T-helper 1 cell (primary cell): ENCODE measurements at places on chromosomes 12 and 14.

GRCh38 chr12:112191840-112192321 is 66.5 kb downstream of the TRAFD1 start:
- DNase-seq: no peak

DNA sequence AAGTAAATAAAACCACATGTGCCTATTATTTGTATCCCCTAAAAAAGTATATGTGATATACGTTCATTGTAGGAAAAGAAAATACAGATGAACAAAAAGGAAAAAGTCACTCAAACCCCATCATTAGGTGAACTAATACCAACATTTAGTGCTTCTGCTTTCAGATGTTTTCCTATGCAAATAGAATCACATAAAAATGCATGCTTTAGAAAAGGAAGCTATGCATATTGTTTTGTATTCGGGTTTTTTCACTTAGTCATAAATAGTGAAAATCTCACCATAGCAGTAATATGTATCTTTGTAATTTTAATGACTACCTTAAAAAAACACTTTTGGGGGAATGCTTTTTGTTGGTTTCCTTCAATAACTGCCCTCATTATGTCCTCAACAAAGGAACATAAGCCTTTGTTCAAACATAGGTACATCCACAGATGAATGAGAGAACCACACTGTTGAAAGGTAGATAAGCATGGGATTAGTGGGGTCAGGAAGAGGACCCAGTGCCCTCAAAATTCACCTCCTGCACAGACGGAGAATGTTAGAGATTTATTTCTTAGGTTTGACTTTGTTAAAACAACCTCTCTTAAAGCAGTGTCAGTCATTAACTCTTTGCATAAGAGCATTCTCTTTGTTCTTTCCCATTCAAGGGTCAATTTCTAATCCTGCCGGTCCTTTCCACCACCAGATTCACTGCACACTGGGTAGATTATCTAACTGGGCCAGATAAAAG is 6.5 kb downstream of the AMDHD1 start:
- no peak for DNase-seq

GRCh38 chr12:124392667-124393413 is 97.9 kb downstream of the RFLNA start:
- DNase-seq: no peak

GRCh38 chr14:60222820-60223219 is 26.2 kb upstream of the PPM1A start:
- DNase-seq: no peak

DNA sequence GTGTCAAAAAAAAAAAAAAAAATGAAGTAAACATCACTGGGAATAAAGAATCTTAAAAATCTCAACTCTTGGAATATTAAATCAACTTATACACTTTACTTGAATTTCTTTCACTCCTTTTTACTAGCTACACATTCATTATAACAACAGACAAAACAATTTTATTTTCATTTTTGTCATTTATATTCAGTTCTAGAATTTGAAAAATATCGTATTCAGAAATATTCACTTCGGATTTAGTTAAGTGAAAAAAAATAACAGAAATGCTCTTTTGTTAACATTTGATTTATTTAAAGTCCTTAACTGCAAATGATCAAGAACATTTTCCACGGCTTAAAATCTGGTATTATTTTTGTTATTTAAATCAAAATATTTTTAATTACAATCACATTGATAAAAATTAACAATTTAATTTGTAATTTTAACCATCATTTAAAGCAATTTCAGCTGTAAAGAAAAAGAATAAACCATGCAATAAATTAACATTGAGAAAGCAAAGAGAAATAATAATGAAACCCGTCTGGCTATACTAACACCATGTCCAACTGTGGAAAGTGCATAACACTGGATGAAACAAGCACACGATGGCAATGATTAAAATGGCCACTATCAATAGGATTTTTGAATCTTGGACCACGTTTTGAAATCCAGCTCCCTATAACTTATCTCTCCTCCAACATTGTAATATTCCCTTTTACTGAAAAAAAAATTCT is 5.2 kb downstream of the FOXA1 start:
- no peak for DNase-seq

GRCh38 chr12:85669911-85670310 is 166.3 kb downstream of the RASSF9 start:
- no peak for DNase-seq

- no peak for DNase-seq
Measured at GRCh38 chr14:104599446-104599845, 5.1 kb downstream of the TMEM179 start.

DNA sequence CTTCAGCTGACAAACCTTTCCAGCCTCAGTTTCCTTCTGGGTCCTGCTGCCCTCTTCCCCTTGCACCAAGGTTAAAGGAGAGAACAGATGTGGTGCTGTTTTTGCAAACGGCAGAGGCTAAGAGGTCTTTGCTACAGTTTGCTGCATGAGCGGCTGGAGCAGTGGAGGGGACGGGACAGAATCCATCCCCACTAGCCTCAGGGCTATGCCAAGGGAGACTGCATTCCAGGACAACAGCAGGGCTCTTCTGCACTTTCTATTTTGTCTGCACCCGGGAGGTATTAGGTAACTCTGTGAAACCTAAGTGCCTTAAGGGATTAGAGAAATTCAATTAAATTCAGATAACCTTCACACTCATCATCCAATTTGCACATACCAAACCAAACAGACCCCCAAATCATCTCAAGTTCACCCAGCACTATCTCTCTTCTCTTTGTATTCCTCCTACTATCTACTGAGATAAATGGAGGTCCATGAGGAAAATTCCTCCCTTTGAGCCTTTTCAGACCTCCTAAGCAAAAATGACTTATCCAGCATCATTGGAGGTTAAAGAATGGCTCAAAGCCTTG is 103.8 kb upstream of the VRK1 start:
- DNase-seq: no peak

- DNase-seq: no peak
Measured at GRCh38 chr14:55701638-55702037, 121.6 kb downstream of the KTN1 start.

- DNase-seq: no peak
Measured at GRCh38 chr14:103886304-103887169, 39.2 kb upstream of the PPP1R13B start.

DNA sequence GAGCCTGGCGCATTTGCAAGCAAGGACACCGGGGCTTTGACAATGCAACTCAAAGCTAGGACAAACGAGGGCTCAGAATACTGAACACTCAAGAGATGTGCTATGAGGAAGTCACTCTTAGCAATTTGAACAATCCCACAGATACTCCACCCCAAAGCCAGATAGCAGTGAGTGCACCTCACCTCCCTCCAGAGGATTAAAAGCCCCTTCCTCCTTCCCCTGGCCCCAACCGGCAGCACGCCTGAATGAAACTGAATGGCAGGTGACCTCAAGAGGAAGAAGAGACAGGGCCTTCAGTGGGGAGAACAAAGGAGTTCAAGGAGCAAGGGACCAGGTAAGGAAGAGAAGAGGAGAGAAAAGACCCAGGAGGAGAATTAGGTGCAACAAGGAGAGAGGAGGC is 1.9 kb upstream of the KRT78 start:
- DNase-seq: no peak

DNA sequence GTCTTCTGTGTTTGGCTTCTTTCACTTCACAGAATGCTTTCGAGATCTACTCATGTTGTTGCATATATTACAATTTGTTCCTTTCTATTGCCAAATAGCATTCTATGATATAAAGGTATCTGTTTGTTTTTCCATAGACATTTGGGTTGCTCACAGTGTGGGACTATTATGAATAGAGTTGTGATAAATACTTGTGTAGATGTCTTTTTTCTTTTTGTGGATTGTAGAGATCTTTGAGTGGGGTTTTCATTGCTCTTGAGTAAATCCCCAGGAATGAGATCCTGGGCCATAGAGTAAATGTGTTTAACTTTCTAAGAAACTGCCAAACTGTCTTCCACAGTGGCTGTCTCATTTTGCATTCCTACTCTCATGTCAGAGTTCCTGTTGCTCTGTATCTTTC is 24.9 kb upstream of the CEBPE start:
- no peak for DNase-seq

DNA sequence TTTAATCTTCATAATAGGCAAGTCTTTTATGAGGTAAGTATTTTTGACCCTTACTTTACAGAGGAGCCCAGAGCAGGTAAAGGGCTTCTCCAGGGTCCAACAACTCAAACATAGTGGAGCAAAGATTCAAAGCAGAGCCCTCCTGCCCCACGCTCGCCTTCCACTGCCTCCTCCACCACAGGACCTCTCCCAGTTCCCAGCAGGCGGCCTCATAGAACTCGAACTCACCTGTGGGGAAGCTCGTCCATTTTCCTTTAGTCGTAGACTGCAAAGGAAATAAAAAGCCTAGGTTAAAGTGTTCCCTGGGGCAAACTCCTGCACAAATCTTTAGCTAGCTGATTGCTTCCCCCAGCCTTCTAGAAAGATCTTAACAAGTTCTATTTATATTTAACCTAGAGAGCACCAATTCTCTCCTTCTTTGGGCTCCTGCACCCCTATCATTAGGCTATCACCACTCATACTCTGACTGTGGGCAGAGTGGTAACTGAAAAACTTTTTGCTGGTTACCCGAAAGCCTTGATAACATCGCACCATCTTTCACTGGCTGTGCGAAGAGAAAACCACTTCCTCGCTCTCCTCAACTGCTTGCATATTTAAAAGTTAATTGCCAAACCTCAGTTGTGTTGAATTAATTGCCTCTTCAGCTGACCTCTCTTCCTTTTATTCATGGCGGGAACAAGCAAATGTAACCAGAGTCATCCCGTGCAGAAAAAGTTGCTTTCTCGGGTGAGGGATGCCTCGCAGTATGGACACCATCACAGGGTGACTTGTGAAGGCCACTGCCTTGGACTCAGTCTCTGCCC is 299.6 kb downstream of the DPF3 start:
- peak; percentile 93 for DNase-seq

DNA sequence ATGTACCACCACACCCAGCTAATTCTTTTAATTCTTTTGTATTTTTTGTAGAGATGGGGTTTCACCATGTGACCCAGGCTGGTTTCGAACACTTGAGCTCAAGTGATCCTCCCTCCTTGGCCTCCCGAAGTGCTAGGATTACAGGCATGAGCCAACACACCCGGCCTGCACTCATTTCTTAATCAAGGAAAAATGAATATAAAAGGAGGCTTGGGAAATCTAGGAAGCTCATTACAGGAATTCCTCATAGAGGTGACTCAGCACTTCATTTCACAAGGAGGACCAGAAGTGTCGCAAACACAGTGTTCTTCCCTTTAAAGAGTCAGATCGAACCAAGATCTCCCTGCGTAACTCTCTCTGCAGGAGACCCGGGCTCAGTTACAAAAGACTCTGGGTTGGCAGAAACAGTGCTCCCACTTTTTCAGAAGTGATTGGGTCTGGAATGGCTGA is 30.3 kb downstream of the NFKBIA start:
- no peak for DNase-seq

DNA sequence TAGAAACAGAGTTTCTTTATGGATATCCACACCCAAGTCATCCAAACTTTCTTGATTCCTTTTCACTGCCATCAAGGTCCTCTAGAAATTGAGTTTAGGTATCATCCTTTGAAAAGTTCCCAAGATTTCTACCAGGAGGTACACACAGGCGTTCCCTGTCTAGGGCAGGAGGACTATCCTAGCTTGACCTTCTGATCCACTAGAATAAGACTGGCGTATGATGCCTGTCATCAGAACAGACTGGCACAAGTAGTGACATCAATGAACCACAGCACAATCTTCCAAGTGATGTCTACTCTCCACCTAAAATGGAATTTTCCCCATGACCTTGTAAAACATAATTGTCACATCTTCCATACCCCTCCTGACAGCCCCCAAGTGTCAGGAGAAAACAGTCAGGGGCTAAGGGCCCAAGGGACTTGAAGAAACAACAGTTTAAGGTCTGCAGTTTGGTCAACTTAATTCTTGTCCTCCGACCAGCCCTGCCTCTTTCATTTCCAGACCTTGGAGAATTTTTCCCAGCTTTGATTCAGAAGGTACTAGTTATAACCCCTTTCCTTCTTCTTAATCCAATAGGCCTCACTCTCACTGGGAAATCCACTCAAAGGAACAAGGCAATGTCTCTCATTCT is 100.7 kb upstream of the FKBP4 start:
- no peak for DNase-seq

DNA sequence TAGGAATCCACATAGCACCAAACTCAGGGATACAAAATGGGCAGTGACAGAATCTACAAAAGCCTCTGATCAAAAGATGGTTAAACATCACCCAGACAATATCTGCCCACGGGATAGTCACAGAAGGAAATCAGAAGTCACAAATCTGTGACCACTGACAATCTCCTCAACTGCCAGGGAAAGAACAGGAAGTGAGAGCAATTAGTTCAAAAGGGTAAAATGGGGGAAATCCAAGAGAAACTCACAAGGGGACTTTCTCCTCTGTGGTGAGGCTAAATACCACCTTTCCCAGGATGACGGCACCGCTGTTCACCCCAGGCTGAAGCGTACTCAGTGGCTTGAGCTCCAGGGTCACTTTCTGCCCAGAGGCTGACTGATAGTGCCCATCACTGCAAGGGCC is 10.7 kb downstream of the TTC5 start:
- DNase-seq: no peak

- no peak for DNase-seq
Measured at GRCh38 chr14:26382901-26383685, 214.7 kb downstream of the NOVA1 start.

DNA sequence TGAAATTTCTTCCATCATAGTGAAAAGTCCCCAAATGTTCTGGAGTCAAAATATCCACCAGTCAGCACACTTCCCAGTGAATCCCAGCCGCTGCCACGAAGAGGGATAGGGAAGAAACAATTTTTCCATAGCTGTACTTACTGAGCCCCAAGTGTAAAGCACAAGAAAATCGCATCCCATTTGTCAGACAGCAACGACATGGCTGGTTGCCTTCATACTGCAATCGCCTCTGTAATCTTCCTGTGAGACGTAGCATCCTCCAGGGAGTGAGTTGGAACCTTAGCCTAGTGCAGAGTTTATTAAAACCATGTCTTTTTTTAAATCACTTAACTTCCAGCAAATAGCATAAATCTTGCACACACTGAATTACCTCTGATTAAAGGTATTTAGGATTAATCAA is 56.8 kb downstream of the GNG2 start:
- no peak for DNase-seq

- DNase-seq: no peak
Measured at GRCh38 chr14:93009471-93010129, 86.7 kb downstream of the CHGA start.

GRCh38 chr14:24254630-24255392 is 8.2 kb downstream of the TGM1 start:
- no peak for DNase-seq

- no peak for DNase-seq
Measured at GRCh38 chr12:41700940-41701339, 443.7 kb downstream of the GXYLT1 start.

GRCh38 chr12:26651566-26652188 is 181.3 kb downstream of the ITPR2 start:
- DNase-seq: no peak
